ENCODE measurements at places on chromosomes 5 and 9.
A peak's percentile ranks its signal among the peaks of the same experiment; 100 is the strongest.

GRCh38 chr5:67844924-67845323, 370.6 kb upstream of the PIK3R1 start:
- no peak for DNase-seq

DNA sequence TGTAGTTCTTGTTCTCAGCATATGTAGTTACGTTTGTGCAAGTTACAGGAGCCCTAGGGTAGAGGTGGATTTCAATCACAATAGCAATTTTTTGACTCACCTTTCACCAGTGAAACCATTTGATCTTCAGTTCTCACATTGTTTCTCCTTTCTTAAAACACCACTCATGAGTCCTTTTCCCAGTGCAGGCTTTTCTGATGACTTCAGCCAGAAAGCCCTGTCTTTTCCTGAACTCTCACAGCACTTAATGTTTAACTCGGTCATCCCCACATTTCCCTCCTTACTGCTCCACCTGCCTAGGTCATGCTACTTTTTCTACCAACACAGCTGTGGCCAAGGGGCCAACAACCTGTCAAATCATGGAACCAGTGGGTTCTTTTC, 37.9 kb downstream of the ARHGEF28 start:
- no peak for DNase-seq

GRCh38 chr9:19665146-19665863, 123.5 kb downstream of the SLC24A2 start:
- DNase-seq = no peak

DNA sequence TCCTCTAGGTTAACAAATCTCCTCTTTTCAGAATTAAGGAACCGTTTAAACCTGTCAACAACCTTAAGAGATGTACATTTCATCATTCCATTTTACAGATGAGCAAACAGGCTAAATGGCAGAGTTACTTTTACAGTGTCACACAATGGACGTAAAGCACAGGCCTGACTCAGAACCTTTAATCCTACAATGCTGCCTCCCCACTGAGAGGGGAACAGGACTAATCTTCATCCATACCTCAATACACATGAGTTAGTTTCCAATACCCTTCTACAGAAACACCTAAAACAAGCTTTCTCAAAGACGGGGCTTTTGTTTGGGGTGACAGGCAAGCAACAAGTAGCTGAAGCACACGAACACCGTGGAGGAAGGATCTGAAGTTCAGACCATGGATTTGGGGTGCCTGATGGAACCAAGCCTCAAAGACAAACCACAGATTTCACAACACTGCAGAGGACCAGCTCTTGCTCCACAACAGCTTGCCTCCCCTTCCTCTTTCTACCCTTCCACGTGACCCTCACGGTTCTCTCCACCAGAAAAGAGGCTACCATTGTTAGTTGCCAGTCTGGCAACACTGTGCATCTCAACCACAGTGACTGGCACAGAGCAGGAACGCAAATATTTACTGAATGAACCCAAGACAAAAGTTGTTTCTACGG, 1.8 kb downstream of the RNF130 start:
- no peak for DNase-seq

- DNase-seq = no peak
Observed at GRCh38 chr9:109463924-109464625, 34.0 kb downstream of the PTPN3 start.

DNA sequence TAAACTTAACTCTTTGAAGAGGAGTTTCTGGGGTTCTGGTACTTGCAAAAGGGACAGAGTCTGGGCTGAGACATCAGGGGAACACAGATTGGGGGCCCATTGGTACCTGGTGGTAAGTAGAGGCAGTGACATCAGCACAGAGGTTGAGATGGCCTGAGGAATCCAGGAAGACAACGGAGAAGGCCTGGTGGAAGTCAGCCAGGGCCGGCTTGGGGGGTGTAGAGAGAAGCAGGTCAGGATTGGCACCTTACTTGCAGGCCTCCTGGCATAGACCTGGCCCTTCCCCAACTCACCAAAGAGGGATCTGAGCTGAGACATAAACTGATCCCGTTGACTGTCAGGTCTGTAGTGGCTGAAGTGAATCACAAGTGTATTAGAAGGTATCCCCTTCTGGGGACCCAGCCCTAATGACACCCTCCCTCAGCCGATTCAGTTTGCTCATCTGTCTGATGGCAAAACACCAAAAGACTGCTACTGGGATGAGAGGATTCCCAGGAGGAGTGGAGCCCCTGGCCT, 5.5 kb downstream of the NOL6 start:
- DNase-seq = no peak

GRCh38 chr5:147455822-147456450, 53.9 kb downstream of the DPYSL3 start:
- no peak for DNase-seq

DNA sequence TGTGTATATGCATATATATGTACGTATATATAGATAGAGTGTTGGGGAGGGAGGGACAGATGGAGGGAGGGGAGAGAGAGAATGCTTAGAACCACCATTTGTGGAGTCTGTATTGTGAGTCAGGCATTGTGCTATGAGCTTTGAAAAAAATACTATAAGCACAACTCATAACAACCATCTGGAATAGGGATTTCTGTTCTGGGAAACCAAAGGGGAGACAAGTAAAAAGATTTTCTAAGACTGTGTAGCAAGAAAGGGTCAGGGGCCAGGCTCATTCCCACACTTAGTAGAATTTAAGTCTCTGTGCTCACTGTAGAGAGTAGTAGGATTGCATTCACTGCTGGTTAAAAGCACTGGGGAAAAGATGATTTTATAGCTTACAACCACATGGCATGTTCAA, 202.3 kb upstream of the SGCD start:
- DNase-seq = no peak

DNA sequence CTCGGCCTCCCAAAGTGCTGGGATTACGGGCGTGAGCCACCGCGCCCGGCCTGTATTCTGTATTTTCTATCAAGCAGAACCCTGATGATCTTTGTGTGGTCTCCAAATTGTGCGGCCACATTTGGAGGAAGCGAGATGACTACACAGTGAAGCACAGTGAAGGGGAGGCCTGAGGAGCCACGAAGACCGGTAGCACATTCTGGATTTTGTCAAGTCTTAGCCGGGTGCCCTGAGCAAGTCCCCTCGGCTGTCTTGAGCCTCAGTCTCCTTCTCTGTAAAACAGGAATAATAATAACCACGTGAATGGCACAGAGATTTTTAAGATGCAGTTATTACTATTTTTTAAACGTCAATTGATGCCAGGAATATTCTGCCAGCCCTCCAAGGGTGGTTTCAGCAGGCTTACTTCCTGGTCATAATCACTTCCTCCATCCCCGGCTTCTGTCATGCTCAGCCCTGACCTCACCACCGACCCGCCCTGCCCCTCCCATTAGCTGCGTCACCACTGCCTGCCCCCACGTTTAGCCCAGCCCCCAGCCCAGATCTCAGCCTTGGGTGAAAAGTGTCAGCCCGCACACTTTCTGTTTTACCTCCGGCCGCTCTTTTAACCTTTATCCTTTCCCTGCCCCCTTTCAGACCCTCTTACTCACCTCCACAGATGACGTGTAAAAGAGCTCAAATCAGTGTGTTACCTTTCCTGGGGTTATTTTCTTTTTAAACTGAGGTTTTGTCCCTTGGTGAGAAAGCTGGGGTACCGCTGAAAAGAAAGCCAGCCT, 27.0 kb upstream of the ERGIC1 start:
- DNase-seq = peak; percentile 79

DNA sequence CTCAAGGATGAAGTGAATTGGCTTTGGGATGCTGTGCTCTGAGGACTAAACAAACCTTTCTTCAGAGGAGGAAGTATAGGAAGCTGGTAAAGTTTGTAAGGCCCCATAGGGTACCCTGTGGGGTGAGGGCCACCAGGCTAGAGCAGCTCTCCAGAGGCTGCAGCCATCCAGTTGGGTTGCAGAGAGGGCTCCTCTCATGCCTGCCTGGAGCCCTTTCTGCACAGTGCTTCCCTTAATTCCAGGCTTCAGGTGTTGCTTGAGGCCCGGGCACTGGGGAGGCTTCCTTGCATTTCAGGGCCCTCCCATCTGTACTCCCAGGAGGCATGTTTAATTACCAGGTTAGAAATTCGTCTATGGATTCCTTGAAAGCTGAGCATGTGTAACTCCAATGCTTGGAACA, 95.3 kb upstream of the FSTL4 start:
- no peak for DNase-seq

- DNase-seq = no peak
Observed at GRCh38 chr9:10371824-10372223, 241.0 kb downstream of the PTPRD start.

GRCh38 chr9:134380542-134381271, 54.5 kb downstream of the RXRA start:
- DNase-seq = no peak

DNA sequence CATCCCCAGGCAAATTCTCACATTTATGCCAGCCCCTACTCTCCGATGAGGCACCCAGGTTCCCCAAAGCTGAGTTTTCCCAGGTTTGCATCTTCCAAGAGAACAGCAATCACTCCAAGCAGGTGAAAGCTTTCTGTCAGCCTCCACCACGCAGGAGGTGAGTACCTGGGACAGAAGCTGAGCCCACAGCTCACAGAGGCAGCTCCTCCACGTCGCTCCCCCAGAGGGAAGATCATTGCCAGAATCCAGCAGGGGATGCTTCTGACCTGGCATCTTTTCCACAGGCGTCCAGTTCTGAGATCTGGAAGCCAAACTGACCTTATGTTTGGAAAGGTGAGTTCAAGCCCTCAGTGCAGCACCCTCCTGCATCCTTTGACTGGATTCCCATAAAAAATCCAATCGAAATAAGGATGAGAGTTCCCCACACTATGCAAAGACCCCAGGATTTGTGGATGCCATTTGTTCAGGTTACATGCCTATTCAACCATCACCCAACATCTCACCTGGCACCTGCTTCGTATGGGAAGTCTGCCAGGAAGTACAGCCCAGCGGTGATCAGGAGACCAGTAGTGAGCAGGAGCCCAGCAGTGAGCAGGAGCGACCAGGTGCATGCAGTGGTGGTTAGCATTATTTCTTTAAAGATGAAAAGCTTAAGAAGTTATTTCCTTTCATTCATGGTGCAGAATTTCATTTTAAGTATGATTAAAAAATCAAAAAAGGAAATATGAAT, 47.4 kb upstream of the OLFM1 start:
- DNase-seq = no peak

DNA sequence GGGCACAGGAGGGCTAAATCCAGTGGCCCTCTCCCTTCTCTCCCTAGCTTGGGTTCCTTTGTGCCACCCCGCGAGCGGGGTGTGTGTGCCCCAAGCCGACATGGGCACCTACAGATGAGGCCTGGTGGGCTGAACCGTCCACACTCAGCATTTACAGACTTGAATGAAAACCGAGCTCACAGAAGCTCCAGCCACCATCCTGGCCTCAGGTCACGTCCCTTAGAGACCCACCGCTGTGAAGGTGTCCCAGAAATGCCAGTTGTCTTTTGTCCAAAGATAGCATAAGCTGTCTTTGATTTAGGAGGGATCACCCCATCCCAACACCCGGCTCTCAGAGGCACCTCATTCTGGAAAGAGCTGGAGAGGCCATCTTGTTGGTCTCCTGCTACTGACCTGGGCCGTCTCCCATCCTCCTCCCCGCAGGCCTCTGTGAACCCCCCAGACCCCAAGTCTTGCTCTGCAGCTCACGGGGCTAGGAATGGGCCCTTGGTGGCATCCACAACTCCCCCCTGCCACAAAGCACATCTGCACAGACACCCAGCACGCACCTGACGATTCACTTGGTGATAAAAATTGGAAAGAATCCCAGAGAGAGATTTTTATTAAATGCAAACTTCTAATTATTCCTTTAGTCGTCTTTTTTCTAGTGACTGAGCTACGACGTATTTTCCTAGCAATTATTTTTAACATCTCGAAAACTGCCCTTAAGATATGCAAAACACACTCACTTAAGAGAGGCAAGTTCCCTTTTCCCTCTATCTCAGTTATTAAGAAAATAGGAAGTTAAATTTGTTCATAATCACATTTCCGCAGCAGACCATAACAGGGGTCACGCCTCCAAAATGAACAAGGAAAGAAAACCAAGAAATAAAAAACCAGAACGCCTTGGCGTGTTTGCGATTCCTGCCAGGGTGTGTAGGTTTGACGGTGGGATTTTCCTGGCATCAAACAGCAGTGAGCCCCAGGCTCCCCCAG, 80.5 kb upstream of the LMX1B start:
- no peak for DNase-seq

DNA sequence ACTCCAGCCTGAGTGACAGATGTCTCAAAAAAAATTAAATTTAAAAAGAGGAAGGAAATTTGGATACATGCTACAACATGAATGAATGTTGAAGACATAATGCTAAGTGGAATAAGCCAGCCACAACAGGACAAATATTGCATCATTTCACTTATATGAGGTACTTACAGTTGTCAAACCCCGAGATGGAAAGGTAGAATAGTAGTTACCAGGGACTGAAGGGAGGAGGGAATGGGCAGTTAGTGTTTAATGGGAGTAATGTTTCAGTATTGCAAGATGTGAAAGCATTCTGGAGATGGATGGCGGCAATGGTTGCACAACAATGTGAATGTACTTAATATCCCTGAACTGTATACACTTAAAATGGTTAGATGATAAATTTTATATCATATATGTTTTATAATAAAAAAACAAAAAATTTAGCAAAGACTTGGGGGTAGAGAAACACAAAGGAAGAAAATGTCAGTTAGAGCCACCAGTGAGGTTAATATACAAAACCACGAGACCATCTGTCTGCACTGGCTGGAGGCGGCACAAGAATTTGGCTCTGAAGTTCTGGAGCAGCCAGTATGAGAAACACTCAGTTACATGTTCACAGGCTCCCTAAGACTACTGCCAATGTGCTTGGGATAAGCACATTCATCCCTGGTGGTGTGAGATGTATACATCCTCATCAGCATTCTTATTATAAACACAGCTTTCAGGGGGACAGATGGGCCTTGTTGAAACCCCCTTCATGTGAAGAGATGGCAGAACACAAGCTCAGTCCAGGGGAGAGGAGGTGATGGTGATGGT, 37.0 kb upstream of the RPS23 start:
- DNase-seq = no peak

DNA sequence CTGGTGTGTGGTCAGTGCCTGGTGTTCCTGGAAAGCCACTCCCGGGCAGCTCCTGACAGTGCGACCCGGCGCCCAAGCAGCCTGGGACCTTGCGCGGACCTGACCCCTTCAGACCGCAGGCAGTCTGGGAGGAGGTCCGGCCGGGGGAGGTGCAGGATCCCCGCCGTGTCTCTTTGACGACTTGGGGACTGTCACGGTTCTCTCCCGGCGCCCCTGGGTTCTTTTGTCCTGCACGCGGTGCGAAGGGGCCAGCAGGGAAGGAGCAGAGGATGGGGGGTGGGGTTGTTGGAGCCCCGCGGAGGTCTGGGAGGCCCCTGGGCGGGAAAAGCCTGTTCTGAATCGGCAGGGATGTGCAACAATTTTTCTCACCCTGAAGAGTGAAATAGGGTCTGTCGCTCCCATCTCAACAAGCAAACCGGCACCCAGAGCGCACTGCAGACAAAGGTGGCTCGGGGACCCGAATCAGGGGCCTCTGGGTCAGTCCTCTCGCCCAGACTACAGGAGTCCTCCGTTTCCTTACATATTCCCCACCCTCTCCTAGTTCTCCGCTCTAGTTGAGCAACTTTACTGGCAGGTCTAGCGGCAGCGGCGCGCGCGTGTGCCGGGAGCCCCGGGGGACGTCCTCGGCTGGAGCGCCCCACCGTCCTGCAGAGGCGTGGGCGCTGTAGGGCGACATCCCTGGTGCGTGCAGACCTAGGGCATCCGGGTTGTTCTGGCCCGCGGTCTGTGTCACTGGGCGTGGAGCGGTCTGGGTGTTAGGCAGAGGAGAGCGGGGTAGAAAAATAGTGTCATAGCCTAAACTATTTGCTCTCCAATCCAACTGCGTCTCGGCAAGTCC, 1.2 kb downstream of the VCAN start:
- DNase-seq = no peak

- DNase-seq = no peak
Observed at GRCh38 chr5:140356853-140357725, 2.9 kb upstream of the SLC4A9 start.

Data from activated T-cell treated with anti-CD3 and anti-CD28 coated beads, Interleukin-2, amount 50 U/mL, for 1 hour (primary cell).